ENCODE measurements at places on chromosomes 16 and 17.

GRCh38 chr16:73143576-73144422 lies 95.9 kb upstream of the ZFHX3 start:
- no peak for DNase-seq

GRCh38 chr17:57413848-57414651 lies 157.7 kb downstream of the MSI2 start:
- DNase-seq = no peak

- no peak for DNase-seq
Observed at GRCh38 chr16:13429416-13429815, 490.5 kb upstream of the ERCC4 start.

DNA sequence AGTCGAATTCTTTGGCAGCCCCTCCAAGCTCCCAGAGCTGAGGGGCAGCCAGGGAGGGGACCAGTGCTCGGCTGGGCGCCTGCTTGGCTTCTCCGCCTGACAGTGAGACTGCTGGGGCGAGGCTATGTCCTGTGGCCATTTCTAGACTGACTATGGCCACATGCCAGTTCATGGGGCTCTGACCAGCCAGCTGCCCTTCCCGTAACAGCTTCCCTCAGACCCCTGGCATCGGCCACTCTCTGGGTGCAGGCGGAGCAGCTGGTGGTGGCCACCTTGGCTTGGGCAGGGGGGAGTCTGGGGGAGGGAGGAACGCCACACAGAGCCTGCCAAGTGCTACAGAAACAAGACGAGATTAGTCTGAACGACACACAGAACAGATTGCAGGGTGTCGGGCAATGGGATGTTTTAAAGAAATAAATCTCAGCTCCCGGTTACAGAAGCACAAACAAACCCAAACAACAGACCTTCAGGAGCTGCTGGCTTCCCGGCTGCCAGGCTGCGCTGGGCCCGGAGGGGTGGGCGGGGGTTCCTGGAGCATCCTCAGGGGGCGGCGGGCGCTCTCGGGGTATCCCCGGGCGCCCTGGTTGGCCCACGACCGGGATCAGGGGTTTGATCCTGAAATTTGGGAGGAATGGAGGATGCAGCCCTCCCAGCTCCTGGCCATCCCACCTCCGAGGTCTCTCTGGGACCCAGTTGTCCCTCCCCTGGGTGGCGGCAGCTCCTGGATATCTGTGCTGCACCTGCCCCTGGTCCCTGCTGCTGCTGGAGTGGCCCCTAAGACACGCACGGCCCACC lies 34.5 kb downstream of the TBC1D16 start:
- no peak for DNase-seq

DNA sequence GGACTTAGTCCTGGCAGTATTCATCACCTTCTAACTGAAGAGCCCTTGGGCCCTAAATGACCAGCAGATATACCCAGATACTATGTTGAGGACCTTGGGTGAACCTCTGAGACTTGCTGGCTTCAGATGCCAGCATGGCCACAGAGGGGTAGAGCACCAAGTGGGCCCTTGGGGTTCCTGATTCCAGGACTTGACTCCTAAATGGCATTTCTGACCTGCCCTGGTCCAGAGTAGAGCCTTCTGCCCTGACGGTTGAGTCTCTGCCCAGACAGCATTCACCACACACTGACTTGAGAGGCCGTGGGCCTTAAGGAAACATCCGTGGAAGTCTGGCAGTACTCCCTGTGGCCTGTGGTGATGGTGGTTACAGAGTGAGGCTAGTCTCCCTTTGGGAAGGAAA lies 2.8 kb upstream of the APPBP2 start:
- no peak for DNase-seq

DNA sequence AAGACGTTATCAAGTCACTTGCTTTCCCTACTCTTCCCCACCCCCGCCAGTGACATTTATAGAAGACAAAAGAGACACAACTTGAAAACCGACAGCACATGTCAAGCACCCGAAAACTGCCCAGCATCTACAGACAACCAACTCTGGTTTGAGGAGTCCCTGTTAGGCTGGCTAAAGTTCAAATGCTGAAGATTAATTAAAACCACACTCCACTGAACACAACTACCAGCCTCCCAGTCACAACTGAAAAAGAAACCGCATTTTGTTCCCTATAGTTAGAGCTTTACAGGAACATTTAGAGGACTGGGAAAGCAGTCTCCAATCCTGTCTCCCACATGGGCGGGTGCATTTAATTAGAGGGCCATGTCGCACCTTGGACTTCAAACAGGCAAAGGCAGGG lies 73.0 kb upstream of the COX10 start:
- DNase-seq = no peak

- no peak for DNase-seq
Observed at GRCh38 chr17:81722184-81723120, 10.4 kb downstream of the SLC25A10 start.

DNA sequence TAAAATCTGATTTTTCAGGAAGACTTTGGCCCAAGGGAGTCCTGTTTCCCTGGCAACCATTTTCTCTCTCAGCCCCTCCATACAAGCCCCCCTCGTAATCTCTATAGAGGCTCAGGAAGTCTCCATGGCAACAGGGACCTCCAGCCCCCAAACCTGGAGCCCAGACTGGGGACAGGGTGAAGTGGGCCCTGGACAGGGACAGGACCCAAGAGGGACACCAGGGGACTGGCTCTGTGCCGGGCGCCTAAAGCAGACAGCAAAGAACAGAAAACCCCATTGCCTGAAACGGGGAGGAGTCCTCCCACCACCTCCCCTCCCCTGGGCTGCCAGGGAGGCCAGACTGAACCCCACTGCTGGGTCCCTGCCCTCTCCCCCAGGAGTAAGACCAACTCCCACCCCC lies 40.6 kb downstream of the CPNE2 start:
- DNase-seq = no peak

DNA sequence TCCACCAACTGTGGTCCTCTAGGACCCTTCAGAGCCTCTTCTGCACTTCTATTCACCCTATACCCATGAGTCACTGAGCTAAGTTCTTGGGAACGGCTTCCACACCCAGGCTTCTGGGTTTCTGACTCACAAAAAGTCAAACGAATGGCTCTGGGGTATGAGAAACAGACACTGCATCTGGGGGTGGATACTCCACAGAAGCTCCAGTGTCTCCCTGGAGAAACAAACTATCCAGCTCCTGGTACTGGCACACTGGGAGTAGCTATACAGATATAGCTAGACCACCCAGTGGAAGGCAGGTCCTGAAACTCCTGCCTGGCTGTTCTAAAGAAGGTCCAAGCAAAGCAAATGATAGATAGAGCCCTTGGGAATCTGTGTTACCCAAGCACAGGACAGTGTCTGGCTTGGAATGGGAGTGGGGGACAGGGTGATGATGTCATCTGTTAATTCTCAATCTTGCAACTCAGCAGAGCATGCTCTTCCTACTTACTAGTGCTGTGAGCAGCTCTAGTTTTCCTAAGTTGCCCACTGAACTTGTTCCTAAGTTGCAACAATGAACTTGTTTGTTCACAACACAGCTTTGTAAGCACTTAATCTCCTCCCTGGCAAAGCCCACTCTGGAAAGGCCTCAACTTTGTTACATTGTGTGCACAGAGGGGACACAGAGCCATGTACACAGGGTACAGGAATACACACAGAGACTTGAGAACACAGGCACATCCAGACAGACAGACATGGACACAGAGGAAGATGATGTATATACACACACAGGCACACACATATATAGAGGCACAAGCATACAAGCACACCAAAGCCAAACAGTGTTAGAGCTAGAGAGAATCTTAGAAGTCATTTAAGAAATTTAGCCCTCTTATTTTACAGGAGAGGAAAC lies 6.7 kb downstream of the MMP28 start:
- DNase-seq = no peak

DNA sequence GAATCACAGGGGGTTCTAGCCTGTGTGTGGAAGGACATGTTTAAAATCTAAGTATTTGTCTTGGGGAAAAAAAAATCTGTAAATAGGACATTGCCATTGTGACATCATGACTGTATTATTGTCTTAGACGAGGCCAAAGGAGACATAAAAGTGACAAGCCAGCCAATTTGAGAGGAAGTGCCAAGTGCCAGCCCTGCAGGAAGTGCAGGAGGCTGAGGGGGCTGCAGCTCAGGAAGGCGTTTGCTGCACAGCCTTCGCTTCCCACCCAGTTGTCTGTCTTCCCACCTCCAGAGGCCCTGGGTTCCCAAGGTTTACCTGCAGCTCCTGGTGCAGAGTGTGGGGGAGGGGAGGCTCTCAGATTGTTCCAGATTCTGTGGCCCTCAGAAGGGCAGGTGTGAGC lies 1.3 kb downstream of the ADCY7 start:
- DNase-seq = no peak

DNA sequence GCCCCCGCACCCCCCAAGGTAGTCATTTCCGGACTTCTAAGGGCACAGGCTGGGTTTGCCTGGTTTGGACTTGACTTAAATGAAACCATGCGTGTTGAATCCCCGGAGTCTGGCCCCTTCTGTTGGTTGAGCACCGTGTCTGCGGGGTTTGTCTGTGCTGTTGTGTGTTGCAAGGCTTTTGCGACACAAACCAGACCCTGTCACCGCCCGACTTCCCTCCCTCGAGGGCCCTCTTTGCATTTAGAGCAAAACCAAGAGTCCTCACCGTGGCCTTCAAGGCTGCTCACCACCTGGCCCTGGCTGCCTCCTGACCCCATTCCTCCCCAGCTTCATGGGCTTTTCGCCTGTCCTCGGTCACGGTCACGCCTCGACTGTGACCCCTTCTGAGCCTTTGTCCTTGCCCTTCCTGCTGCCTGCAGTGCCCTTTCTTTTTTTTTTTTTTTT lies 7.4 kb downstream of the CRISPLD2 start:
- no peak for DNase-seq

- no peak for DNase-seq
Observed at GRCh38 chr17:60356940-60357339, 35.0 kb downstream of the USP32 start.

GRCh38 chr17:17175917-17176316 lies 30.2 kb downstream of the PLD6 start:
- DNase-seq = no peak

DNA sequence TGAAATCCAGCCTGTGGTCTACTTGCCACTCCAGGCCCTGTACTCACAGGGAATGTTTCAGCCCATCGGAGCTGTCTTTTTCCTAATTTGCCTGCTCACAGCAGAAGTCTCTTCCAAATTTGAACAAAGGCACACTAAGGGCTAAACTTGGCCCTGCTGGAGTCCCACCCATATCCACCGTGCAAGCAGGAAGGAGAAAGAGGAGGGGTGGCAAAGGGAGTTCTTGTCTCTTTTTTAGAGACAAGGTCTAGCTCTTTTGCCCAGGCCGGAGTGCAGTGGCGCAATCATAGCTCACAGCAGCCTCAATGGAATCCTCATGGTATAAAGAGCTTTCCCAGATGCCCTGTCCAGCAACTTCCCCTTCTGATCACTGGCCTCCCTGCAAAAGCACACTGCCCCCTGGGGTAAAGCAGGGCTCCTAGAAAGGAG lies 2.7 kb upstream of the PRM1 start:
- DNase-seq = no peak

DNA sequence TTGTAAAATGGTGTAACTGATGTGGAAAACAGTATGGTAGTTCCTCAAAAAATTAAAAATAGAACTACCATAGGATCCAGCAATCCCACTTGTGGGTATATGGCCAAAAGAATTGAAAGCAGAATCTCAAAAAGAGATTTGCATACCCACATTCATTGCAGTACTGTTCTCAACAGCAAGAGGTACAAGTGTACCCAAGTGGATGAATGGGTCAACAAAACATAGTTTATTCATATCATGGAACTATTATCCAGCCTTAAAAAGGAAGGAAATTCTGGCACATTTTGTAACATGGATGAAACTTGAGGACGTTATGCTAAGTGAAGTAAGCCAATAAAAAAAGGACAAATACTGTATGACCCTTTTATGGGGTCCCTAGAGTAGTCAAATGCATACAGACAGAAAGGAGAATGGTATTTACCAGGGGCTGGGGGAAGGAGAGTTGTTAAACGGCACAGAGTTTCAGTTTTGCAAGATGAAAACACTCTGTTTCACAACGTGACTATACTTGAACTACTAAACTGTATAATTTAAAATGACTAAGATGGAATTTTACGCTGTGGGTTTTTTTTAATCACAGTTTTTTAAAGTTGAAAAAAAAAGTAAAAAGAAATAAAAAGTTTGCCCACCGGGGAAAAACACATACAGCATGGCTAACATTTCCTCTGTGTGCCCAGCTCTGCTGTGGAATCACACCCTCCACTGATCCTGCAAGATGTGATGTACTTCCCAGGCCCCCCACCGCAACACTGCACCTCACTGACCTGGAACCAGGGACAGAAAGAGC lies 6.1 kb downstream of the TVP23A start:
- no peak for DNase-seq

DNA sequence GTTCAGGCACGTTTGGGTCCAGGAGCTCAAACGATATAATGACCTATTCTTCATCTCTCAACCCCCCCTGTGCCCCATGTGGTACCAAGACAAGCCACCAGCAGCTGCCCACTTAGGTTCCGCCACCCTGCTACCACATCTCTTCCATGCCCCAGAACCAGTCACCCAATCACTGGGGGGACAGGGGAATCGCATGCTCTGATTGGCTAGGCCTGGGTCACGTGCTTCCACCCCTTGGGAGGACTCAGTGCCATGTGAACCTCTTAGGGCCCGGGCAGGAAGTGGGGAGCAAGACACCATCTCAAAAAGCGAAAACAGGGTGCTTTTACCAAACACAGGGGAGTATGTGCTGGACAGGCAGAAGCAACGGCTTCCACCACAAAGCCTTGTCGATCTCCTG lies 91.3 kb downstream of the KATNIP start:
- DNase-seq = no peak

DNA sequence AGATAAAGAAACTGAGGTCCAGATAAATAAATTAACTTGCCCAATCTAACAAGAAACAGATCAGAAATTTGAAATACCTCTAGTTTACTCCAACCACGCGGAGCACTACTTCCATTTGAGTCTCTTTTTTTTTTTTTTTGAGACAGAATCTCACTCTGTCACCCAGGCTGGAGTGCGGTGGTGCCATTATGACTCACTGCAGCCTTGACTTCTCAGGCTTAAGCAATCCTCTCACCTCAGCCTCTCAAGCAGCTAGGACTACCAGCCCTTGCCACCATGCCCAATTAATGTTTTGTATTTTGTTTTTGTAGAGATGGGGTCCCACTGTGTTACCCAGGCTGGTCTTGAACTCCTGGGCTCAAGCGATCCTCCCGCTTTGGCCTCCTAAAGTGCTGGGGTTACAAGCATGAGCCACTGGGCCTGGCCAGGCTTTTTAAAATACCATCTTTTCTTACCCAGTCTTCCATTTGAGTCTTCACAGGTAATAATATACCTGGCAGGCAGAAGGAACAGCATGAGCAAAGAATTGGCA lies 3.3 kb upstream of the NACA2 start:
- no peak for DNase-seq
